ENCODE measurements at places on chromosomes 1 and 21.

- no peak for DNase-seq
These were observed 131.8 kb downstream of the CCDC185 start for GRCh38 chr1:223524930-223525451.

DNA sequence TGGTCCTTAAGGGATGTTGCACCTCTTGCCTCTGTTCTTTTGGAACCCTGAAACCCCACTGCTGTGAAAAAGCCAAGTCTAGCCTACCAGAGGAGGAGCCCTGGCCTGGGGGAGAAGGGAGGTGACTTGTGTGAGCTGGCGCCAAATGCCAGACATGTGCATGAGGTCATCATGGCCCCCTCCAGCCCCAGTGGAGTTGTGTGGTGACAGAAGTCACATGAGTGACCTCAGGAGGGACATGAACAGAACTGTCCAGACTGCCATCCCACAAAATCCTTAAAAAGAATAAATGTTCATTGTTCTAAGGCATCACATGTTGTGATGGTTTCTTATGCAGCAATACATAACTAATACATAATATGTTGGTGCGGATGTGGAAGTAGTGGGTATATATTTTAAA is 10.8 kb downstream of the HHAT start:
- no peak for DNase-seq

- DNase-seq, result no peak
These were observed 6.4 kb upstream of the LDLRAD1 start for GRCh38 chr1:54024358-54024757.

- DNase-seq, result no peak
These were observed 37.4 kb upstream of the C1orf198 start for GRCh38 chr1:230905733-230906132.

GRCh38 chr1:202266061-202266765 is 72.6 kb downstream of the LGR6 start:
- no peak for DNase-seq

- no peak for DNase-seq
These were observed 195.2 kb downstream of the GABPA start for GRCh38 chr21:25929856-25930520.

DNA sequence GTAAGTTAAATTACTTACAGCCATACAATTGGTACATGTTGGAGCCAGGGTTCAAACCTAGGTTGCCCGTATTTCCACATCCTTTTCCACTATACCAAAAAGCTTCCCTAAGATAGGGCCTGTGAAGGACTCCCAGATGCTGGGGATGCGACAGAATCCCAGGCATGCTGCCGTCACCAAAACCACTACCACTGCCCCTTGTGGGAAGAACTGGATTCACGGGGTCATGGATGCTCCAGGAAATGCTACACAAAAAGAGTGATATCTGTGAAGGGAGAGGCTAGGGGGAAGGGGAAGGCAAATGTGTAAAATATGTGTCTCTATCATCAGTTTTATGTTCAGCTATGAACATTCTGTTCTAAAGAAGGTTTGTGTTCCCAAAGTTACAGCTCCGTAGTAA is 133.9 kb upstream of the IVNS1ABP start:
- DNase-seq, result no peak

DNA sequence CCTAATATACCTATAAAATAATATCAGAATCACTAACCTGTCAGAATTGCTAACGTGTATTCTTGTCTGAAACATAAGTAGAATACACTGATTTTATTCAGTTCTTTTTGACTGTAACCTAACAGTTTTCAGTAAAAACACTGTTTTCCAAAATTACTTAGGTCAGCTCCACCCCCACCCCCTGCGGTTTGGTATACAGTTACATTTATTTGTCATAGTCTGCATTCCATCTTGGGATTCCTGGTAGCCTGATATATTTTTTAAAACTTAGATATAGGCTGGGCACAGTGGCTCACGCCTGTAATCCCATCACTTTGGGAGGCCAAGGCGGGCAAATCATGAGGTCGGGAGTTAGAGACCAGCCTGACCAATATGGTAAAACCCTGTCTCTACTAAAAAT is 19.8 kb upstream of the ABCD3 start:
- no peak for DNase-seq
